Hematopoietic multipotent progenitor cell treated with erythropoietin and hydrocortisone succinate and interleukin-3 and kit ligand, for 17 days (in vitro differentiated cells): ENCODE measurements at places on chromosomes 4 and X.

GRCh38 chr4:102633100-102633499 is 127.7 kb downstream of the MANBA start:
- DNase-seq, result no peak

DNA sequence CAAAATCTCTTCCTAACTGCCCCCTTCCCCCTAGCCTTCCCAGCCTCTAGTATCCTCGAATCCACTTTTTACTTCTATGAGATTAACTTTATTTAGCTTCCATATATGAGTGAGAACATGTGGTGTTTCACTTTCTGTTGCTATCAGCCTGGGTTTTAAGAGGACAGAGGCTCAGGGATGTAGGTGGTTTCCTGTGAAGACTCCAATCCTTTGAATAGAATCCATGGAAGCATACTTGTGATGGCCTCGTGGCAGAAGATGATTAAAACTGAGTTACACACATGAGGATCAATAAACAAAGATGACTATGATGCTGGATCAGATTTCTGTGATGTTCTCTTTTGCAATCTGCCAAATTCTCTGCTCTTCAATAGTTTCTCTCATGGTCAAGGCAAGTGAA is 29.8 kb downstream of the CD99L2 start:
- no peak for DNase-seq

DNA sequence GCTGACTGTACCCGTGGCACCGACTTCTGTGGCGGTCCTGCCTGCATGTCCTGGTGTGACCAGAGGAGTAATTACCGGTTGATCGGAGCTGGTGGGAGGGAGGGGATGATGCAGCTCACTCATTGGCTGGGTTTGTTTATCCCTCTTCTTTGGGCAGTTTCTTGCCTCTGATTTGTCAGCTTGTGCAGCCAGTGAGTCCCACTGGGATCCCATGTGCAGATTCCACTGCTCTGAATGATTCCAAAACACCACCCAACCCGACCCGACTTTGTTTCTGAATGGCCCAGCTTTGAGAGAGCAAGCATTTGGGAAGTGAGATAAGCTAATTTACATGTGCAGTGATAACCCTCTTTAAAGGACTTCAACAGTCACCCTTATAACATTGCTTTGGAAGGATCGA is 13.8 kb downstream of the FHDC1 start:
- peak; percentile 72 for DNase-seq

DNA sequence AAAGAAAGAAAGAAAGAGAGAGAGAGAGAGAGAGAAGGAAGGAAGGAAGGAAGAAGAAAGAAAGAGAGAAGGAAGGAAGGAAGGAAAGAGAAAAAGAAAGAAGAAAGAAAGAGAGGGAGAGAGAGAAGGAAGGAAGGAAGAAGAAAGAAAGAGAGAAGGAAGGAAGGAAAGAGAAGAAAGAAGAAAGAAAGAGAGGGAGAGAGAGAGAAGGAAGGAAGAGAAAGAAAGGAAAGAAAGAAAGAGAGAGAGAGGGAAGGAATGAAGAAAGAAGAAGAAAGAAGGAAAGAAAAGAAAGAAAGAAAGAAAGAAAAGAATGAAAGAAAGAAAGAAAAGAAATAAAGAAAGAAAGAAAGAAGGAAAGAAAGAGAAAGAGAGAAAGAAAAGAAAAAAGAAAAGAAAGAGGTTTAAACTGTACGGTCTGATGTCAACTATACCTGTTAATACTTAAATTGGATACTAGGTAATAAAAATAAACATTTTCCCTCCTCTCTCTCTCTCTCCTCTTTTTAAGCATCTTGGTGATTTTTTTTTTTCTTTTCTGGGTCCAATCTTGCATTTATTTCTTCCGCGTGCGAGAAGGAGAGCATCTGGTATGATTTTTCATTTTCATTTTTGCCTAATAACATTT is 93.8 kb downstream of the CRLF2 start:
- DNase-seq, result no peak

- no peak for DNase-seq
Measured at GRCh38 chr4:118012142-118012541, 22.1 kb upstream of the NDST3 start.

DNA sequence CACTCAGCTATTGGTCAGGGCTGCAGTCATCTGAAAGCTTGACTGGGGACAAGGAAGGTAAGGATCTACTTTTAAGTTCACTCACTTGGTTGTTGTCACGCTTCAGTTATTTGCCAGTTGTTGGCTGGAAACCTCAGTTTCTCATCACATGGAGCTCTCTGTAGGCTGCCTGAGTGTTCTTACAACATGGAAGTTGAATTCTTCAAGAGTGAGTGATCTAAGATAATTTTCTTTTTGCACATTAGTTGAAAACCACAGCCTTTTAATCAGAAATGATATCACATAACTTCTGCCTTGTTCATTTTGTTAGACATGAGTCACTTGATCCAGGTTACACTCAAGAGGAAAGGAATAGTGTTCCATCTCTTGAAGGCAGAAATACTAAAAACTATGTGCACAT is 552.7 kb downstream of the RAPGEF2 start:
- DNase-seq, result no peak

- DNase-seq, result no peak
Measured at GRCh38 chr4:41865306-41865980, 69.8 kb upstream of the TMEM33 start.

DNA sequence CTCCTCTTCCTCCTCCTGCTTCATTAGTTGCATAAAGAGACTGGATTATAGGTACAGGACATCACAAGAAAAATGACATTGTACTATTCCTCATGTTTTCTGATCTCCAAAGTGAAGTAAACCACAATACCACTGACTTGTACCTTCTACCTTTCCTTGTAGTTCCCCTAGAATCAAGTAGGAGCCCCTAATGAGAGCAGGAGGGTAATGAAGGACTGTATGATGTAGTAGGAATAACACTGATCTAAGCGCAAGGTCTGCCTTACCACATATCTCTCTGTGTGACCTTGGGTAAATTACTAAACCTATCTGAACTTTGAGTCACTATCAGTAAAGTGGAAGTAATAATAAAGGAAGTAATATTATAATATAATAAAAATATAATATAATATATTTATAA is 3.6 kb downstream of the VSIG4 start:
- no peak for DNase-seq

- DNase-seq, result no peak
Measured at GRCh38 chr4:184392316-184392715, 82.0 kb downstream of the IRF2 start.

GRCh38 chrX:139844163-139844562 is 88.7 kb downstream of the ATP11C start:
- no peak for DNase-seq

DNA sequence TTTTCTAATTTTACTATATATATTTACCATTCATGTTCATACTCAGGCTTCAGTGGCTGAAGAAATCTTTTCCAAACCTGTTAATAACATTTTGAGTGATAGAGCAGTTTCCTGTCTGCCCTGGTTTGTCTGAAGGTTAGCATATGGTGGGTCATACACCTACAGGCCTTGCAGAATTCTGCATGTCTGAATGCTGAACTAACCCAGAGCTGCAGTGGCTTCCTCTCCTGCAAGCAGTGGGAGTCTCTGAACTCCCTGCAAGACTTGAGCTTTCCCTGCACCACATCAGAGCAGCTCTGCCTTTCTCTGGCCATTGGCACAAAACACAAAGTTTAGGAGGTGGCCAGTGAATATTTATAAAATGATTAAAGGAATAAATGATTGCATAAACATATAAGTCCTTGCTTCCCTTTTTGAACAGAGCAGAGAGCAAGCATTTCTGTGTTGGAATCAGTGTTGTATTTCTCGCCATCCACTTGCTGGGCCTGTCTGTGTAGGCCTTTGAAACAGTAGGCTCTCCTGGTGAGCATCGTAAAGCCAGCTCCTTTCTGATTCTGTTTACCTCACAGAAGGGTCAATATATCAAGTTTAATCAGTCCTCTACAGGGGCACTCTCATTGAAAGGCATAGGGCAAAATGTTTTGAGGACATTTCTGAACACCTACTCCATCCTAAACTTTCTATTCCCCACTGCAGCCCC is 15.0 kb upstream of the UNC5C start:
- DNase-seq, result no peak

DNA sequence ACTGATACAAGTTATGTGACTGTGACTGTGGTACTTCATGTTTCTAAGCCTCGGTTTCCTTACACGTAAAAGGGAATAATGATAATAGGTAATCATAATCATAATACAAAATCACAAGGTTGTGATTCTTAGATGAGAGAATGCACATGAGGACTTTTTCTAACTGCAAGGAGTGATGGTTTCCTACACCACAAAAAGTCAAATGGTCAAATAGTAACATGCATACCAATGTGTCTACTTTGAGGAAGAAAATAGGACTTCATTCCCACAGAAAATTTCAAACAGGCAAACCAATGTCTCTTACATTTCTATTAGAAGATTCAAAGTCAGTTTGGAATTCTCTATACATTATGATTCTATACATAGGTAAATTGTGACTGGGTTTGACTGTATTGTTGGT is 368.7 kb upstream of the FTHL17 start:
- no peak for DNase-seq

- DNase-seq, result no peak
Measured at GRCh38 chrX:107506596-107507031, 57.2 kb downstream of the FRMPD3 start.

DNA sequence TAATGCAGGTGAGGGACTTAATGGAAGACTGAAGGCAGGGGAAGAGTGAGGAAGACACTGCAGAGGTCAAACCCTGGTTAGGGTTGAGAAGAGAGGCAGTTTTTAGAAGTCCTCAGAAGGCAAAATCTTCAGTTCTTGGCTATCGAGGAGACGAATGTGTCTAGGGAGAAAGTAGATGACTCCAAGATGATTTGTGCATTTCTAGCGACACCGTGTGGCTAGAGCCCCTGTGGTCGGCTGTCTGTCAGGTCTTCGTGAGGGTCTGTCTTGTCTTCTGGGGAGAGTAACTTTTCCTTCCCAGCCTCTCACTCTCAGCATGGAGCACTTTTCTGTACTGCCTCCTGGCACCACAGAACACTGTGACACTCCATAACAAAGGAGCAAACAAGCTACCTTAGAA is 458.1 kb downstream of the STIM2 start:
- no peak for DNase-seq

GRCh38 chrX:74784629-74785028 is 140.6 kb downstream of the NEXMIF start:
- no peak for DNase-seq

GRCh38 chrX:9324676-9325075 is 140.2 kb upstream of the TBL1X start:
- DNase-seq, result no peak

DNA sequence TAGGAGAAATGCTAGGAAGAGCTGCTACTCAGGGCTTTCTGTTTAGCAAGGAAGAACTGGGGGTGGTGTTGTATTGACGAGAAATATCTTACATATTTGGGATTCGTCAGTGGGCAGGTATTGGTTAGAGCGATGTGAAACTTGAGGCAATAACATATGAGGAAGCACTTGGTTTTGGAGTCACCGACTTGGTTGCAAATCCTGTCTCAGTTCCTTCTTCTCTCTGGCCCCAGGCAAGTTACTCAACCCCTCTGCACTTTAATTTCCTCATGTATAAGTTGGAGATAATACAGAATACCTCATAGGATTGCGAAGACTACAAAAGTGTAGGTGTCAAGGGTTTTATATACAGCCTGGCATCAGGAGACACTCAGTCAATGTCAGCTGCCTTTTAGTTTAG is 34.1 kb downstream of the GPAT3 start:
- DNase-seq, result no peak

- DNase-seq, result no peak
Measured at GRCh38 chr4:4766564-4766963, 92.9 kb upstream of the MSX1 start.

DNA sequence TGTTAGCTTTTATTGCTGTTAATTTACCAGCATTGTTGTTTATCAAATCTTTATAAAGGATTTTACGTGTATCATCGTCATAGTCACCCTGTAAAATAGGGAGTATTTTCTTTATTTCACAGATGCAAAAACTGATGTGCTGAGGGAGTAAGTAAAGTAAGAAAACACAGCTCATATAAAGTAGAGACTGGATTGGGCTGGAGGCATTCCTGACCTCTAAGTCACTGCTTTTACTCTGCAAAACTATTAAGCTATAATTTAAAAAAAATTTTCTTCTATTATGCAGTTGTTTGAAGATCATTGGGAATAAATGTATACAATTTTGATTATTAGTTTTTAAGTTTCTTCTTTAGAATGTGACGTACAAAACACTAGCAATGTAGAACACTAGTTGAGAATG is 45.9 kb downstream of the NUDT6 start:
- no peak for DNase-seq

DNA sequence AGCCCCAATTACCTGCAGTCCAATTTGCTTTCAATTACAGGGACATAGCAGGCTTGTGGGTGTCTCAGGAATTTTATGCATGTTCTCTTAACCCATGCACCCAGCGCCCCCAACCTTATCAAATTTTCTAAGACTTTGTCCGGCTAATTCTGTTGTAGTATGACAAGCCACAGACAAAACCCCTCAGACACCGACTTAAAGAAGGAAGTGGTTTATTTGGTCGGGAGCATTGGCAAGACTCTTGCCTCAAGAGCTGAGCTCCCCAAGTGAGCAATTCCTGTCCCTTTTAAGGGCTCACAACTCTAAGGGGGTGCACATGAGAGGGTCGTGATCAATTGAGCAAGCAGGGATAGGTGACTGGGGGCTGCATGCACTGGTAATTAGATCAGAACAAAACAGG is 28.7 kb upstream of the IL9R start:
- no peak for DNase-seq

DNA sequence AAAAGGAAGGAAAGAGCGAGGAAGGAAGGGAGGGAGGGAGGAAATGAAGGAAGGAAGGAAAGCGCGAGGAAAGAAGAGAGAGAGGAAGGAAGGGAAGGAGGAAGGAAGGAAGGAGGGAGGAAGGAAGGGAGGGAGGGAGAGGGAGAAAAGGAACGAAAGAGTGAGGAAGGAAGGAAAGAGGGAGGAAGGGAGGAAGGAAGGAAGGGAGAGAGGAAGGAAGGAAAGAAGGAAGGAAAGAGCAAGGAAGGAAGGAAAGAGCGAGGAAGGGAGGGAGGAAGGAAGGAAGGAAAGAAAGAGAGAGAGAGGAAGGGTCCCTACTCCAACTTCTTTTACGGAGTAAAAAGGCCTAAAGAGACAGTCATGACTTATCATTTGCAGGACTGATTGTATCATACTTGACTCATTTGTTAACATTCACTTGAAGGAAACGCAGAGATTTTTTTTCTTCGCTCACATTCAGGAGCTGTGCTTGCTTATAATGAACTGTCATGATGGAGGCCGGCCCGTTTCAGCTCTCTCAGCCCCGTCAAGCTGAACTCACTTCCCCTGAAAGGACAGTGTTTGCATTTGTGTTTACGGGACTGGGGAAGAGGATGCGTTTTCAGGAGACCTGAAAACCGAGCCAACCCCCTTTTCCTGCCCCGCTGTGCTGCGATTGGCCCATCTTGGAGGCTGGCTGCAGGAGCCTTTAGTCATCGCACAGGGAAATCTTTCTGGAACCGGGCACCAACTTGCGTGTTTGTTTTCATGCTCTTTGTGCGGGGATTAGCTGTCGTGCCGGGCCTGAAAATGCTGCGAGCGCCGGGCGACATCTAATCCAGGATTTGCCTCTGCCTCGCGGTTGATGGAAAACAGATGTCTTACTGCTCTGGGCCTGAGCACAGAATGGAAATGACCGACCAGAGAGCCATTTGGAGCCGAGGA is 17.8 kb downstream of the TRIM2 start:
- no peak for DNase-seq
